ENCODE measurements at places on chromosomes 16 and 17.

GRCh38 chr16:79532785-79533184 is 67.8 kb downstream of the MAF start:
- DNase-seq, result no peak

DNA sequence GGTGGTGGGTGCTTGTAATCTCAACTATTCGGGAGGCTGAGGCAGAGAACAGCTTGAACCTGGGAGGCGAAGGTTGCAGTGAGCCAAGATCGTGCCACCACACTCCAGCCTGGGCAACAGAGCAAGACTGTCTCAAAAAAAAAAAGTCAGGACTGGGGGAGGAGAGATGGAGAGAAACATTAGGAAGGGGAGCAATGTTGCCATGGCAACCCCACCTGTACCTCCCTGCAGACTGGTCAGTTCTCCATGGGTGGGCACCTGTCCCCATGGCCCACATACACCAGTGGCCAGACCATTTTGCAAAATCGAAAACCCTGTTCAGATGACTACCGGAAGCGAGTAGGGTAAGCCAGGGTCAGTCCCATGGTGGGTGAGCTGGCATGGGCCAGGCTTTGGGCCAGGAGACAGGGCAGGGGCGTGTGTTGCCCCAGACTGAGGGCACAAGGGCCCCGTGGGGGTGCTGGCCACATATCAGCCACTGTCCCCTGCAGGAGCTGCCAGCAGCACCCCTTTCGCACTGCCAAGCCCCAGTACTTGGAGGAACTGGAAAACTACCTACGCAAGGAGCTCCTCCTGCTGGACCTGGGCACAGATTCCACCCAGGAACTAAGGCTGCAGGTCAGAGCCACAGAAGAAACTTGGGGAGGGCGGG is 14.0 kb downstream of the TSNAXIP1 start:
- no peak for DNase-seq

DNA sequence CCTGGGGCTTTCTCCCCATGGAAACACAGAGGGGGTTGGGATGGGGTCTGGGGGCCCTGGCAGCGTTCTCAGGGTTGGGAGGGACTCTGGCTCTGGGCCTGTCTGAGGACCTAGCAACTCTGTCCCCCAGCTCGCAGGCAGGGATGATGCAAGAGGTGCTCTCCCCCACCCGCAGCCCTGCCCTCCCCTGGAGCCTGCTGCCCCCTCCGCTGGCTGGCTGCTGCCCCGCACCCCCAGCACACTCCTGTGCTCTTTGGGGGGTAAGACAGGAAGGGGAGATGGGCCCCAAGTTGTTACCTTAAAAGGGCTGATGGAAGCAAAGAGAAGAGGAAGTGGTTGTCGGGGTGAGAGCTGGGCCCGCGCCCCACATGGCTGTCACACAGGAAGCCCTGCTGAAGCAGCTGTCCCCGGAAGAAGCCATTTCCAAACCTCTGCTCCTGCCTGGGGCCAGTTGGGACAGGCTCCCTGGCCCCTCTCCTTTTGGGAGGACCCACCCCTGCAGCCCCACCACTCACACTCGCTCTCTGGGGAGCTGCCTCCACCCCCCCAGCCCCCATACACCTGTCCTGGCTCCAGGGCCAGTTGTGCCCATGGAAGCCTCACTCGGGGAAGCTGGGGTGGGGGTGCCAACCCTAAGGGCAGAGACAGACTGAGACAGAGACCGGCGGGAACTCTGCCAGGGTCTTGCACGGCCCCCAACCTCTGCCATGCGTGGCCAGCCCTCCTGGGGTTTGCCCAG is 2.5 kb downstream of the CORO1A start:
- DNase-seq, result no peak

- no peak for DNase-seq
Observed at GRCh38 chr17:40480501-40481003, 20.9 kb downstream of the TNS4 start.

GRCh38 chr17:79125503-79125902 is 50.9 kb downstream of the ENGASE start:
- DNase-seq, result no peak

DNA sequence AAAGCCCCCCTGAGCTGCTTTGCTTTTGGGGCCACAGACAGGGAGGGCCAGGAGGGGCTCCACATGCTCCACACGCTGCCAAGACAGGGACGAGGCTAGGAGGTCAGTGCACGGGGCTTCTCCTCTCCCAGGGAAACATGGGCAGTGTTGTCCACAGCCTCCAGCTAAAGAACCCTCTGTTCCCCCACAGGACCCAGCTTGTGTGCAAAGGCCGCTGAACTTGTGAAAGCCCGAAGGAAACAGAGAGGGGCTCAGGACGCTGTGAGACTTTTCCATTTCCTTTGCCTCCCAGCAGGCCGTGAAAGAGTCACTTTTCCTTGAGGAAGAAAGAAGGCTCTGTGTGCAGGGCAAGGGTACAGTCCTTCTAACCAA is 9.7 kb downstream of the CDRT4 start:
- DNase-seq, result no peak

DNA sequence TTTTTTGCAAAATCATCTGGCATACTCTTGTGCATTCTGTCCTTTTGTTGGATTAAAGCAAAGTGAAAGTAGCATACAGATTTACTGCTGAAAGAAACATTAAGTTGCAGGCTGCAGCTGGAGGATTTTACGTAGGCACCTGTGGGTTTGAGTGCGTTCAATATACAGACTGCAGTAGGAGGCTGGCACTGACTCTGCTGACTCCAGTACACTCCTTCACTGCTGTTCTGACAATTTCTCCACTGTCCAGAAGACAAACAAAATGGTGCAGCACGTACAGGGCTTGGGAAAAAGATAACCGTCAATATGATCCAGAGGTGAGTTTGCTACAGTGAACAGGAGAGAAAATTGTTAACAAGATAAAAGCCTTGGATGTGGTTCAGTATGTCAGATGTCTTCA is 73.3 kb downstream of the TANC2 start:
- no peak for DNase-seq

GRCh38 chr17:30597776-30598288 is 120.6 kb downstream of the GOSR1 start:
- no peak for DNase-seq

GRCh38 chr17:8382052-8382879 is 727 bp downstream of the RPL26 start:
- DNase-seq, result no peak

- DNase-seq, result peak; percentile 44
Observed at GRCh38 chr16:20611975-20612481, 35.9 kb upstream of the ACSM2B start.

GRCh38 chr16:27999687-28000086 is 63.8 kb downstream of the GSG1L start:
- no peak for DNase-seq

GRCh38 chr17:4479340-4479981 is 19.2 kb upstream of the SPNS2 start:
- DNase-seq, result no peak

GRCh38 chr16:50939356-50939755 is 197.5 kb downstream of the CYLD start:
- DNase-seq, result no peak

DNA sequence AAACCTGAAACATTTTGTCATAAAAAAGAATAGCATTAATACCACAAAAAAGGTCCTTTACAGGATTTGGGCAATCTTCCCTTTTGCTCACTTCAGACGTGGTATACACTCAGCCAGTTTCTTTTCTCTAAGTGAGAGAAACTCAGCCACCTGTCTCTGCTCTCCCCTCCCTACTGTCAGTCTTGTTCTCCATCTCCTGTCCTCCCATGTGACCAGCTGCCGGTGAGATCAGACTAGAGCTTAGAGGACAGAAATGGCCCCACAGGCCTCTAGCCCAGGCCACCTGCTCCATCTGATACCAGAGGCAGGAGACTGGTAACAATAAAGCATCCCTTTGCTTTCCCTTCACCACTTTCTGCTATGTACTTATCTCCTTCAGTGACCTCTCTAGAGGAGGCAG is 34.9 kb downstream of the CMC2 start:
- DNase-seq, result no peak

GRCh38 chr16:19885451-19886072 is 914 bp upstream of the GPRC5B start:
- no peak for DNase-seq

GRCh38 chr17:41785859-41786226 is 668 bp downstream of the JUP start:
- DNase-seq, result no peak

GRCh38 chr16:81497690-81498089 is 53.1 kb downstream of the CMIP start:
- no peak for DNase-seq

GRCh38 chr16:50602531-50603205 is 54.5 kb downstream of the NKD1 start:
- DNase-seq, result no peak

- DNase-seq, result no peak
Observed at GRCh38 chr16:81175325-81175891, 63.1 kb upstream of the BCO1 start.

DNA sequence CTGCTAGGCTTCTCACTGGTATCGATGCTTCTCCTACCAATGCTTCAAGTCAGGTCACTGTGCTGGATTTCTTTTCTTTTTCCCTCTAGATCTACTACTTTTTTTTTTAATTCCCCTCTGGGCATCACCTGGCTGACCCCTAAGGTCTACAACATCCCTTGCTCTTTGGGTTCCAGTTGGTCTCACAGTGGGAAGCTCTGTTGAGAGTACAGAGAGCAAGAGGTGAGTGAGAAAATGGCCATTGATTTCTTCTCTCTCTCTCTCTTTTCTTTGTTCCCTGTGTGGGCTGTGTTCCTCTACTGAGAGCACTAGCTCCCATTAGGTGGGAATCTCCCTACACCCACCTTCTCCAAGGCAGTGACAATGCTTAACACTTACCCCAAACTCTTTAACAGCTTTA is 413.4 kb downstream of the KCNJ2 start:
- DNase-seq, result no peak

- no peak for DNase-seq
Observed at GRCh38 chr17:57682701-57683100, 62.4 kb downstream of the CCDC182 start.

- DNase-seq, result no peak
Observed at GRCh38 chr17:46887717-46888116, 35.2 kb upstream of the GOSR2 start.

GRCh38 chr16:12721841-12722421 is 81.8 kb downstream of the CPPED1 start:
- DNase-seq, result no peak

DNA sequence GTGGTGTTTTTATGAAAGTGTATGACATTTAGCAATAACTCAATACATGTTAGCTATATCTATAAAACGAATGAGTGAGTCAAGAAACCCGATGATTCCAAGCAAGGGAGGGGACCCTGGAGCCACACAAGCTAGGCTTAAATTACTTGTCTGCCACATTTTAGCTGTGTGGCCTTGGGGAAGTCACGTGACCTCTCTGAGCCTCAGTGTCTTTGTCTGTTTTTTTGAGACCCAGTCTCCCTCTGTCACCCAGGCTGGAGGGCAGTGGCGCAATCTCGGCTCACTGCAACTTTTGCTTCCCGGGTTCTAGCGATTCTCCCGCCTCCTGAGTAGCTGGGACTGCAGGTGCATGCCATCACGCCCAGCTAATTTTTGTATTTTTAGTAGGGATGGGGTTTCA is 20.1 kb upstream of the GCSH start:
- DNase-seq, result no peak

GRCh38 chr17:68600931-68601564 is at the start of gene FAM20A:
Gene FAM20A, minus strand, starts transcription at chr17:68601367. Its CDS starts 701 bp downstream, at chr17:68600666.
- no peak for DNase-seq

GRCh38 chr17:82272495-82273326 is 789 bp downstream of the CSNK1D start:
- no peak for DNase-seq

DNA sequence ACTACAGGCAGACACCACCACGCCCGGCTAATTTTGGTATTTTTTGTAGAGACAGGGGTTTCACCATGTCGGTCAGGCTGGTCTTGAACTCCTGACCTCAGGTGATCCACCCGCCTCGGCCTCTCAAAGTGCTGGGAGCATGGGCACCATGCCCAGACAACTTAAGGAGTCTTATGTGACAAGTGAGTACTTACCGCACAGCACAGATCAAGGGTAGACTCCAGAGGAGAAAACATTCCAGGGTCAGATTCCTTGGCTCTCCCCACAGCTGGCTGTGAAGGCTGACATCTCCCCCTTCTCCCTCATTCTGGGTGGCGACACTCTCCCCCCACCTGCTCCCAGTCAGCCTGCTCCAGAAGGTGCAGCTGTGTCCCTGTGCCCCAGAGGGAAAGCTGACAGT is 10.6 kb downstream of the ZSCAN10 start:
- DNase-seq, result no peak

GRCh38 chr16:90077240-90077756 is at the start of gene PRDM7:
Gene PRDM7, minus strand, starts transcription at chr16:90077331. Its CDS starts 1,421 bp downstream, at chr16:90075910.
- DNase-seq, result peak; percentile 97

- DNase-seq, result no peak
Observed at GRCh38 chr17:19397556-19398041, 10.6 kb upstream of the MFAP4 start.

DNA sequence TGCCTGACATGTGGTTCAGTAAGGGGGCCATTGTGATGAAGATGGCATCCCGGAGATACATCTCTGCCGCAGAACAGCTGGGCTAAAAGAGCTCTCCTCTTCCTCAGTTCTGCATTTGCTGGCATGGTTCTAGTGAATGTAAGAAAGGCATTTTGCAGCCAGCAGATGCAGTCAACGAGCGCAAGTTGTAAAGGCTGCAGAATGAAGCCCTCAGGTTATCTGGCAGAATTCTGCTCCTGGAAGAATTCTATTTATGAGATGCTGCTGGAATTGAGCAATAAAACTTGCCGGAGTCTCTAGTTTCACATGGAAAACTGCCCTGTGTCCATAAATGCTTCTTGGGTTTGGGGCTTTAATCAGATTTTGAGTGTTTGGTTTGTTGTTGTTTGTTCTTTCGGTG is 176.8 kb upstream of the HSBP1 start:
- no peak for DNase-seq

GRCh38 chr16:11138769-11139325 is 117.2 kb downstream of the SOCS1 start:
- DNase-seq, result no peak

DNA sequence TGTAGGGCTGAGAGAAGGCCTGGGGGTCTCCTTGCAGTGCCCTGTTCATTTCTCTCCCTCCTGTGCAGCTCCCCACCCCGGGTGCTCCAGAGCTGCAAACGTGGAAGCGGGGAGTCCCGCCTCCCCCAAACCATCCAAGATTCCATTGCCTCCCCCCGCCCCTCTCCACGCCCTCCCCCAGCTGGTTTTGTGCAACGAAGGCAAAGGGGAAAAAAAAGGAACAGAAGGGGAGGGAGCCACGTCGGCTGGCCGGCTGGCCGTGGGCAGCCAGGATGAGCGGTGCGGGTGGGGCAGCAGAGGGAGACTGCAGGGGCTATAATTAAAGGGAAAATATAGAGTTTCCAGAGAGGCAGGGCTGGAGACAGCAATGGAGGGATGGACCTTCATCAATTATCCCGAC is 1.7 kb upstream of the COL1A1 start:
- DNase-seq, result no peak

DNA sequence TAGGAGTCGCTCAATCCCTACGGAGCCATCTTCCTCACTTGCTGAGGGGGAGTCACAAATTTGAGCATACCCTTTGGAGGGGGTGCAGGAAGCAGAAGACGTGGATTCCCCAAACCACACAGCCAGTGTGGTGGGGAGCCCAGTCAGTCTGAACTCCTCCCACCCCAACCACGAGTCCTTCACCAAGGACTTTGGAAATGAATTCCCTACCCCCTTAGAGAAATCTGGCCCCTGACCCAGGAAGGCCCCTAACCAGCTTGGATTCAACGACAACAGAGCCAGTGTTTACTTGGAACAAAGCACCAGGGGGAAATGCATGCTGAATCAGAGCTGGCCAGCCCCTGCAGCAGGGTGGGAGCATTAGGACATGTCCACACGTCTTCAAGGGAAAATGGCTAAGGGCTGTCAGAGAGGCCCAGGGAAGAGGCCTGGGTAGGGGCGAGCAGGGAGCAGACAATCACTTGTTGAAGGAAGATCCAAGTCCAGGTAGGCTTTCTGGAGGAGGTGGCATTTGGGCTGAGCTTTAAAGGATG is 5.5 kb upstream of the TMEM92 start:
- DNase-seq, result no peak
